IPS DF 6.9 (cell line): ENCODE measurements at places on chromosomes 11 and 22.

- DNase-seq, result no peak
Measured at GRCh38 chr11:81331611-81332235, 1401.9 kb downstream of the FAM181B start.

DNA sequence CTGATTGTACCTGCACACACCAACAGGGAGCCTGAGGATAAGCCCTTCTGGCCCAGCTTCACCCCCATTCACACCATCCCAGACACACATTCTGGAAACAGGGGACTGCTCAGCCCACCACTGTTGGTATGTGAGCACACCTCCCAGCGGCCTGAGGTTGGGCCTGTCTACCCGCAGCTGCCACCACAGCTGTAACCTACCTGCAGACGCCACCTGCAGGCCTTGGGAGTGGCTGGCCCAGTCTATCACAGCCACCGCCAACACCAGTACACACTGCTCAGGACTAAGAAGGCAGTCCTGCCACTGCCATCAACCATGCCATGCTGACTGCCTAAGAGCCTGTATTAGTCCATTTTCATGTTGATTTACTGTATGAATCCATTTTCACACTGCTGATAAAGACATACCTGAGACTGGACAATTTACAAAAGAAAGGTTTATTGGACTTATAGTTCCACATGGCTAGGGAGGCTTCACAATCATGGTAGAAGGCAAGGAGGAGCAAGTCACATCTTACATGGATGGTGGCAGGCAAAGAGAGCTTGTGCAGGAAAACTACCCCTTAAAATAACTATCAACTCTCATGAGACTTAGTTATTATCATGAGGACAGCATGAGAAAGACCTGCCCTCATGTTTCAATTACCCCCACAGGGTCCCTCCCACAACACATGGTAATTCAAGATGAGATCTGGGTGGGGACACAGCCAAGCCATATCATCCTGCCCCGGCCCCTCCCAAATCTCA, 30.6 kb downstream of the RSF1 start:
- DNase-seq, result no peak

DNA sequence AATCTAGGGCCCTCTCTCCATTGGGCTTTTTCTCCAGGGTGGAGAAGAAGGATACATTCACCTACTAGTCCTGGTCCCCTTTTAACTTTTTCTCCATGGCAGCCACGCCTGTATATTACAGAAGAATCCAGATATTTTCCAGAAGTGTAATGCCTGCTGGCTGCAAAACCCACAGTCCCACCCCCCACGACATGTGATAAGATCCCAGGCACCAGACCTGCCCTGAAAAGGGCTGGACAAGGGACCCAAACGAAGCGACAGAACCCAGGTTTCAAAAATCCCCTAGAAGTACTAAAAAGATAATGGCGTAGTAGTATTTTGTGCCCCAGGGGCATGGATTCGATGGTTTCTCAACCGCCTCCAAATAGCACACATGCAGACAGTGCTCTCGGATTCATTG, 2.8 kb downstream of the WT1 start:
- DNase-seq, result no peak

DNA sequence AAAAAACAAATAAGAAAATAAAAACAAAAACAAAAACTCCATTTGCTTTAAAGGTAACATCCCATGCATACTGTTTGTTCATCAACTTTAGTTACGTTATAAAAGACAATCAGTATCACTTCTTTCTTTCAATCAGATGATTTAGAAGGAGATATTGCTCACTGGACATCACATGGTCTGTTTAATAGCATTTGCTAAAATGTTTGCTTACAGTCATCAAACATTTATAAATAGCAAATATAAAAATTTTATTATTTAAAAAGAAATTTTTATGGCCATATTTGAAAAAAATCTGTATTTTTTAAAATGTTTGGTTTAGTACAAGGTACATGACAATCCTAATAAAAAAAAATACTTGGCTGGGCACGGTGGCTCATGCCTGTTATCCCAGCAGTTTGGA, 22.6 kb downstream of the MMP26 start:
- DNase-seq, result no peak

DNA sequence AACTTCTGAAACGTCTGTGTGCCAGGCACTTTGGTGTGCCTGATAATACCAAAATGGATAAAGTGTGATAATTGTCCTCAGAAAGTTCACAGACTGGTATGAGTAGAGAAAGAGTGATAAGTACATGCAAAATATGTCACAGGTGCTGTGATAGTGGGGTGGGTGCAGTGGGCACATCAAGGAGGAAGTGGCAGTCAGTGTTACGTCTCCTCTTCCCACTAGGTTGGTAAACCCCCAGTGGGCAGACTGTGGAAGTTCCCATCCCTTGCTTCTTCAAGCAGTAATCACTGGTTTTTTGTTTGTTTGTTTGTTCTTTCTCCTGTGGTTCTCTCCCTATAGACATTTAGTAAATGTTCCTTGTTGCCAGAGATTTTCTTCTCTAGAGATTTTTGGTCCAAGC, 5.4 kb downstream of the RNF121 start:
- no peak for DNase-seq

DNA sequence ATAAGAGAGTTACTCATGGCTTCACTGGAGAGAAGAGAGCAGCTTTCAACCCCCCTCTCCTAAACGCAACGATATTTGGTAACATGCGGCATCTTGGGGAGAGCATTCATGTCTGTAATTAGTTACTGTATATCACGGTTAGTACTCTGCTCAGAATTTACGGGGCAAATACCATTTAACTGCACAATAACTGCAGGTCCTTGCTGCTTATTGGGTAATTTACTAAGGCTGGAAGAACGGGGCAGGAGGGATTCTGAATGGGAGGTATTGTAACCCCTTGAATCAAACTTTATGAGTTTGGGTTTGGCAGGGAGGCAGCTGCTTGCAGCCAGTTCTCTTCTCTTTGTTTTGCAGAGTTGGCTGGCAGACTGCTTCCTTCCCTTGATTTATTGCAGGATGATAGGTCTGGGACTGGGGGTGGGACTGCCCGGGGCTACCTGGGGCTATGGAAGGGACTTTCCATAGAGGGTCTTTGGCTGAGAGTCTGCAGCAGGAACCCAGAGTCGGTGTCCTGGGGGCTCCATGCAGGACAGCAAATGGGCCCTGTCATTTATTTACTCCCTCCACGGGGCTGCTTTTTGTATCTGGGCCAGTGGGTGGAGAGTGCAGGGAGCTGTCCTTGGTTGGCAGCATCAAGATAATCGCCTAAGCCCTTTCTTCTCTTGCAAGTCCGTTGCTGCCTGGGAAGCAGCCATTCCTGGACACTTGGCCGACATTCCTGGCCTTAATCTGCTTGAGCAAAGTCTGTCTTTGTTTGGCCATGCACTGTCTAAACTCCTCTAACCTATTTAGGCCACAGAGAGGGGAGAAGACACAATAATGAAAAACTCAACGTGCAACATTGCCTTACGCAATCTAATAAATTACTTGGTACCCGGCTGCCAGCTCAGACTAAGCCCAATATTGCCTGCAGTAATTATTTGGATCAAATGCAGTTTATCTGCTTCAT, 188.9 kb downstream of the ST3GAL4 start:
- DNase-seq, result no peak

- no peak for DNase-seq
Measured at GRCh38 chr11:62777389-62777788, 6.2 kb downstream of the TAF6L start.

DNA sequence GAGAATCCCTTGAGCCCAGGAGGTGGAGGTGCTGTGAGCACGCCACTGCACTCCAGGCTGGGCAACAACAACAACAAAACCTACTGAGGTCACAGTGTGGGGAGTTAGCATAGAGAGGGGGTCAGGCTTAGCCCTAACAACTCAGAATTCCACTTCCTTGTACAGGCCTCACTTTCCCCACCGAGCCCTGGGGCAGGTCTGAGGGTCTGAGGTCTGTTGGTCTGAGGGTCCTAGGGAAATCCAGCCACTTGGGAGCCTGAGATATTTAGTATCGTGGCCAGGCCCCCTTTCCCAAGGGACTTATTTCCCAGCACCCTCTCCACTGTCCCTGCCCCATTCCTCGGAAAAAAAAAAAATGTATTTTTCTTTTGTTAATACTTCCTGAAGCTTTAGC, 34.8 kb upstream of the HORMAD2 start:
- no peak for DNase-seq

GRCh38 chr11:7531011-7531410, 17.2 kb downstream of the PPFIBP2 start:
- DNase-seq, result no peak
